ENCODE measurements at places on chromosomes 7 and 10.
A peak's percentile ranks its signal among the peaks of the same experiment; 100 is the strongest.

- no peak for DNase-seq
Measured at GRCh38 chr7:81158189-81158588, 239.3 kb upstream of the SEMA3C start.

DNA sequence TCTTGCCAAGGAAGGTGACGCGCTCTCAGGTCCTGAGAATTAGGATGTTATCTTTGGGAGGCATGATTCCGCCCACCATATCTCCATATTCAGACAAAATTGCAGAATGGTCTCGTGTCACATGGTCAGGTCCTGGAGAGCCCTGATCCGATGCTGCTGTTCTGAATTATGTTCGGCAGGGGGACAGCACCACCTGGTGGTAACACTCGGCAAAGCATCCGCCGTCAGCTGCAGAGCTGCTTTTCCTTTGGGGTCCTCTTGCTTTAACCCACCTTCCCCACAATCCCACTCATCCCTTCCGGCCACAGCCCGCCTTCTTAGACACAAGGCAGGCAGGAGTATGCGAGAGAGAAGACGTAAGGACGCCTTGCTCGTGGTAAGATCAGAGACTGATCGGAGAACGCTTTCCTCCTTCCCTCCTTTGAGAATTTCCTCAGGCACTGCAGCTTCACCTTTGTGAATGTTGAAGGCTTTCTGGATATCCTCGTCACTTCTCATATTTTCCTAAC lies 327.8 kb upstream of the C7orf33 start:
- DNase-seq = peak; percentile 44

DNA sequence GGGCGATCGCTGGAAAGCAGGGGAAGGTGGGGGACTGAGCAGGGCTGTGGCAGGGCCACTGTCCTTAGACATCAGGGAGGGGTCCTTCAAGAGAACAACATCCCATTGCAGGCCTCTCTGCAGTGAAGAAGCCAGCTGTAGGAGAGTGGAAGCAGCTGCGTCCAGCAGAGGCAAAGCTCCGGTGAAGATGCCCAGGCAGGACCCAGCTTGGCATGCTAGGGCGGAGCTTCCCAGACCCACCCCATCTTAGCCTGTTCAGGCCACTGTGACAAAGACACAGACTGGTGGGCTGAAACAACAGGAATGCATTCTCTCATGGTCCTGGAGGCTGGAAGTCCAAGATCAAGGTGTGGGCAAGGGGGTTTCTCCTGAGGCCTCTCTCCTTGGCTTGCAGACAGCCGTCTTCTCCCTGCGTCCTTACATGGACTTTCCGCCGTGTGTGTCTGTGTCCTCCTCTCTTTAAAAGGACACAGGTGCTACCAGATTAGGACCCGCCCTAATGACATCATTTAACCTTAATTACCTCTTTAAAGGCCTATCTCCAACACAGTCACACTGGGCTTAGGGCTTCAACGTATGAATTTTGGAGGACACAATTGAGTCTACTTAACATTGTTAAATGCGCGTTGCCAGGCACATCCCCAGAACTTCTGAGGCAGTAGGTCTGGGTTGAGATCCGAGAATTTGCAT lies 178.1 kb upstream of the GRB10 start:
- no peak for DNase-seq

- DNase-seq = no peak
Measured at GRCh38 chr10:117425974-117426566, 50.8 kb upstream of the PDZD8 start.

DNA sequence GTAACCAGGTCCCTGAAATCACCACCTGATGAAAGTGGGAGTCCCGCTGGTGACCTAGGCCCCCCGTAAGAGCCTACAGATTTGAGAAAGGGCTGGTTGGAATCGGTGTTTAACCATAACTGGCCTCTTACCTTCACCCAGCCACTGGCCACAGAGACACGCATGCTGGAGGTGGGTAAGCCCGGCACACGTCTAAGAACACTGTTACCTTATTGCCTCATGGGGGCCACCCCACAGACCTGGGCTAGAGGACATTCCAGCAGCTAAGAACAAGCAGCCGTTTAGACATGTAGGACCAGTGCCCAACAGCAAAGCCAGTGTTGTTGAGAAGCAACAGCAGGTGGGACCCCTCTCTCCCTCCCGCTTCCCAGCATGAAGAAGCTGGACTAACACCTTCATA lies 2.5 kb upstream of the GDF2 start:
- no peak for DNase-seq

All from fibroblast of the aortic adventitia (primary cell).